Stimulated activated CD4-positive, alpha-beta T cell treated with anti-CD3 and anti-CD28 coated beads, TNF-alpha, amount 100 ng/mL, for 4 hours (primary cell): ENCODE measurements at places on chromosomes 6 and 20.

GRCh38 chr6:30615219-30615957 lies 1.7 kb downstream of the PPP1R10 start:
- DNase-seq = no peak

- no peak for DNase-seq
Measured at GRCh38 chr6:7721649-7722048, 4.2 kb upstream of the BMP6 start.

- DNase-seq = no peak
Measured at GRCh38 chr6:71510057-71510713, 221.6 kb downstream of the OGFRL1 start.

- DNase-seq = no peak
Measured at GRCh38 chr6:30360139-30360538, 15.2 kb downstream of the RPP21 start.

- DNase-seq = no peak
Measured at GRCh38 chr6:139701003-139701402, 326.6 kb upstream of the CITED2 start.

DNA sequence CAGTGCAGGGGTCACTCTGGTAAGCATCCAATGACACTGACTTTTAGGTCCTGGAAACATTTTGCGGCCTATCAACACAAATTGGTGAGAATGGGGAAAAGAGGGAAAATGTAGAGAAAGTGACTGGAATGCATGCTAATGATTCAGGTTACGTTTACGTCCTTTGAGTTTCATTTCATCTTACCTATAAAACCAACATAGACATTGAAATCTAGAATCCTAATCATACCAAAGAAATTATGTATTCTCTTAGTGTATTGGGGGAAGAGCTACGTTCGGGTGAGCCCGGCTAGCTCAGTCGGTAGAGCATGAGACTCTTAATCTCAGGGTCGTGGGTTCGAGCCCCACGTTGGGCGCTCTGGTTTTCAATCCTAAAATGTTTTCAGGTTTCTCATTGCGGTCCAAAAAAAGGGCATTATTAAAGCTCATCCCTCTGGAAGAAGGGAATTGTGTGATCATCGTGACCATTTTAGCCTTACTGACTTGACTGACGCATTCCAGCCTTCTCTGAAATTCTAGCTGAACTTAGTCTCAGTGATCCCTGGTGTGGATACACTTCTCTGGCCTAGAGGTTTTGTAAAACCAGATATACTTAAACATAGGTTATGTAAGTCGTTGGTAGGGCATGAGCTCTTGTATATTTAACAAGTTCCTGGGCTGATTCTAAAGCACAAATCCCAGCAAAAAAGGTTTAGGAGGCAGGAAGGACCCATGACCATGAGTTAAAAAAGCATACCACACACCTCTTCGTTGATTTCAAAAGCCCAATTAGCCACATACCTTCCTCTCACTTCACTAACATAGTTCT lies 18.3 kb downstream of the HMGN4 start:
- DNase-seq = no peak

- no peak for DNase-seq
Measured at GRCh38 chr6:164105705-164106104, 691.2 kb downstream of the QKI start.

DNA sequence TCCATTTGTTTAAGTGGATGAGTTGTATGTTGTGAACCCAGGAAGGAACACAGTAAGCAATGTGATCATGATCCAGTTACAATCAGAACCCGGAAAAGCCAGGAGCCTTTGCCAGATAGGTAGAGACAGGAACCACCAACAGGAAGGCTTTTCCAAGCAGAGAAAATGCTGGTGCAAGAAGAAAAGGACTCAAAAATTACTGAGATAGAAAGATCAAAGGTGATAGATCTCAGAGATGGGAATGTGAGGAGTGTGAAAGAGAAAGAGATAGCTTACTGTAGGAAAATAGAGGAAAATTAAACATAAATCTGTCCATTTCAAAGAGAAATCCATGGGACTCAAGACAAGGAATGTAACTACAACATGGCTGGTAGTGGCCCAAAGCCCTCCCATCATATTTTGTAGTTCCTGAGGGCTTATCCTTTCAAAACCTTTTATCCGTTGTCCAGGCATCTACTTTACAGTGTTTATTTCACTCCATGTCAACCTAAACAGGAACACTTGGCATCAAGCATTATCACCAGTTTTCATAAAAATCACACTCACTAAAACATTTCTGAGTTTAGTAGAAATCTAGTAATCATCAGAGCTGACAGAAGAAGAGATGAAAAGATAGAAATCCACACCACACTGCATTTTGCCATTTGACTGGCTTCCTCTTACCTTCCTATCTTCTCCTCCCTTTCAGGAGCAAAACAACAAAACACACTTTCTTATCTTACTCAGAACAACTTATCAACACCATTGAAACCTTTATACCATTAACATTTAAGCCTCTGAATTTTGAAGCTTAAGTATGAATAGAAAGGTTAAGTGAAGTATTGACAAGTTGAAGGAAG lies 44.5 kb upstream of the STXBP5 start:
- DNase-seq = no peak

DNA sequence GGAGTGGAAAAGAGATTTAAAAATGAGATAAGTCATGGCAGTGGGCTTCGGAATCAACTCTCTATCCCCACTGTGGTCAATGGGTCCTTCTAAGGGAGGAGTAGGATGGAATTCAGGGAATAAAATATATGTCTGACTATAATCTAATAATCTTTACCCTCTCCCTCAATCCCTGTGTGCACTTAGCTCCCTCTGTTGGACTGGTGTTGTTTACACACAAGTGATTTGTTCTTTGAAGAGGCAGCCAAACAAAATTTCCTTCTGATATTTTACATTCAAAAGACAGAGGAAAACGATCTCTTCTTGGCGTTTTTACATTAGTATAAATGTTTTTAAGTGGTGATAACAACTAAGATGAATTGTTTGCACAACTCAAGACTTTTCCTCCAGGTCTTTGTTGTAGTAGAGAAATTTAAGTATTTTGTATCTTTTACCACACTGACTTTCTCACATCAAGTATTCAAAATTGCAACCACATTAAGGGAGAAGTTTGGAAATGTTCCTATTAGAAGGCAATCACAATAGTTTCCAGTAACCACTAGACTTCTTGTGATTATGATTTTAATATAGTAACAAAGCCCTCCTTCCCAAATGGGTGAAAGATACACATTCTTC lies 317.8 kb downstream of the CENPW start:
- DNase-seq = no peak

GRCh38 chr6:13892017-13892645 lies 32.6 kb upstream of the RNF182 start:
- DNase-seq = no peak

- no peak for DNase-seq
Measured at GRCh38 chr6:6362056-6362840, 41.8 kb upstream of the F13A1 start.

- DNase-seq = no peak
Measured at GRCh38 chr6:164412566-164412965, 896.8 kb downstream of the C6orf118 start.

DNA sequence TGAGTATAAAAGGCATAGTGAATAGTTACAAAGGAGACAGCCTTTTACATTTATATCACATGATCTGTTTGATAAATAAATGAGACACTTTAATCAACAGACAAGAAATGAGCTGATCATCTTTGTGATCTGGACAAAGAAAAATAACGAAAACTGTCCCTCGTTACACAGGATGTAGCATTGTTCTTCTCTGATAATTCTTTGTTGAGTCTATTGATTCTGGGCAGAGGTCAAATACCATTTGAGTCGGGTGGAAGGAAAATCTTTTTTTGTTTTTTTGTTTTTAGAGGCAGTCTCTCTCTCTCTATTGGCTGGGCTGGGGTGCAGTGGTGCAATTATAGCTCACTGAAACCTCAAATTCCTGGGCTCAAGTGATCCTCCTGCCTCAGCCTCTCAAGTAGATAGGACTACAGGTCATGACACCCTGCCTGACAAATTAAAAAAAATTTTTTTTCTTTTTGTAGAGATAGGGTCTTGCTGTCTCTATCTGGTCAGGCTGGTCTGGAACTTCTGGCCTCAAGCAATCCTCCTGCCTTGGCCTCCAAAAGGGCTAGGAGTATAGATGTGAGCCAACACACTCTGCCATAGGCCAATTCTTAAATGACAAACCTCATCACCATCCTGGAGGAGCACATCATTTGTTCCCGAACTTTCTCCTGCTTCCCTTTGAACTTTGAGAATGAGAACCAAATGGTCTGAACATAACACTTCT lies 41.8 kb downstream of the CCDC170 start:
- no peak for DNase-seq

DNA sequence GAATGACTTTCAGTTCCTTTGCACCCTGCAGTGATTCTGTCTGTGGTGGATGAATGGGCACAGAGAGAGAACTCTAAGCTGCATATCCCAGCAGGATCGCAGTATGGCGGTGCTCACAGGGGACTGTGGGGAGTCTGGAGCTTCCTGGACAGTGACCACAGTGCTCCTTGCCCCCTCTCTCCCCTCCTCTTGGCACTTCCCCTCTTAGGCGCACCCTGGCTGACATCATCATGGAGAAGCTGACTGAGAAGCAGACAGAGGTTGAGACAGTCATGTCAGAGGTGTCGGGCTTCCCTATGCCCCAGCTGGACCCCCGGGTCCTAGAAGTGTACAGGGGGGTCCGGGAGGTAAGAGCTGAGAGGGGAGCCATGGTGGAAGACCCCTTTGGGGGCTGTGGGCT lies 8.6 kb downstream of the BYSL start:
- no peak for DNase-seq

DNA sequence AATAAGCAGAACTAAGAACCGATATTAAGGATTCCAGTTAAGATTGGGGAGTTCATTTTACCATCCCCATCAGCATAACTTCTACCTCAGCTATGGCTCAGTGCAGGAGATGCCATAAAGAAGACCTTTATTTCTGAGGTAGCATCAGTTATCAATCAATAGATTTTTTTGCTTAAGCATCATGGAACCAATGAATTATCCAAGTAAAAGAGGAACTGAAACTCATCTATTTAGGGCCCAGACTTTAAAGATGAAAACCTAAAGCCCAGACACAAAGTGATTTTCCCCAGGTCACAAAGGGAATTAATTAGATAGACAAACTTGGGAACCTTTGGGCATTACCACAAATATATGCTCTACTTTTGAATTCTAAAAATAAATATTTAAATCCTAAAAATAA lies 59.2 kb upstream of the TINAG start:
- no peak for DNase-seq

GRCh38 chr6:134478764-134479399 lies 161.0 kb upstream of the SGK1 start:
- no peak for DNase-seq

DNA sequence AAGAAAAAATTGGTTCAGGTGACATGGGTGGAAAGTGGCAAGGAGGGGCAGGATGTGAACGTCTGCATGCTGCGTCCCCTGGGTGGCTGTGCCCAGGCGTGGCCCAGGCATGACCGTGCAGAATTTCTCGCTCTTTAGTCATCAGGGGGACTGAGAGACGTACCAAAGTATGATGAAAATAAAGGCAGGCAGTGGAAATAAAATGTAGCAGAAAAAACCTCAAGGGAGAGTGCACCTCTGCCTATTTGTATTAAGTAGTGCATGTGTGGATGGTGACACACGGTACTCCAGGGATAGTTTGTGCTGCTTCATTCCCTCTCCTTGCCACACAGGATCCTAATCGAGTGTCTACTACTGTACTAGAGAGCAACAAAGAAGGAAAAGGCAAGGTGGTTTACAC lies 81.1 kb downstream of the ATP9A start:
- DNase-seq = no peak

DNA sequence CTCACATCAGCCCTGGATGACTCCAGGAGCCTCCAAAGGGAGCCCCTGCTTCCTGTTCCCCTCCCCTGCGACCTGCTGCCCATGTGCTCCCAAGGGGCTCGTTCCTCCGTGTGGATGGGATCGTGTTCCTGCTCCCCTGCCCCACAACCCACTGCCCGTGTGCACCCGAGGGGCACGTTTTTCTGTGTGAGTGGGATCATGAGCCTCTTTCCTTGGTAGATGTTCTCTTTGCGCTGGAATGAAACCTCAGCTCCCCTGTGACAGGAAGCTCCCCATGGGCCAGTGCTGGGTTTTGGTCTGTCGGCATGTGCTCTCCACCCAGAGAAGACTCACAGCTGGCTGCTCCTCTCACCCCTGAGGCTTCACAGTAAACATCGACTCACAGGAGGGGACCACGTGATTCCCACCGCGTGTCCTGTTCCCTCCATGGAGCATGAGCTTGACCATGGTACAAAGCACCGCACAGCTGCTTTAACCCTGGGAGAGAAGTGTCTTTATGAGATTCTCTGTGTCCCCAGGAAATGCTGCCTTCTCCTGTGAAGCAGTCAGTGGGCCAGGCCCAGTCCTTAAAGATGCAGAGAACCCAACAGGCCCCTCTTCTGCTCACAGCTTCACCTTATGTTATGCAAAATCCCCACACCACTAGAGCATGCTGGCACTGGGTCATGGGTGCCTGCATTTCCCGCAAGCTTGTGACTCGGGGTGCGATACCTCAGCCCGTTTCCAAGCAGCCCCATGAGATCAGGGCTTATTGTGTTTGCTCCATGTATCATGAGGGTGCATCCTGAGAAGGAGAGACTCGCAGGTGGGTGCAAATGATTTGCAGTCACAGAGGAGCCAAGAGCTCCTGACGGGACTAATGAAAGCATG lies 215.1 kb downstream of the ERMARD start:
- DNase-seq = no peak

- no peak for DNase-seq
Measured at GRCh38 chr6:30912746-30913520, 1.1 kb upstream of the VARS2 start.
